ENCODE measurements at places on chromosomes 3 and 15.

- DNase-seq = no peak
These were observed 268.9 kb downstream of the UACA start for GRCh38 chr15:70494517-70494851.

GRCh38 chr3:72130565-72130964 lies 345.6 kb upstream of the PROK2 start:
- no peak for DNase-seq

GRCh38 chr3:42055291-42055690 lies 35.9 kb upstream of the TRAK1 start:
- DNase-seq = no peak

- peak; percentile 31 for DNase-seq
These were observed 94.7 kb downstream of the IL5RA start for GRCh38 chr3:3015185-3016089.

GRCh38 chr3:176633511-176633910 lies 563.8 kb downstream of the TBL1XR1 start:
- no peak for DNase-seq

DNA sequence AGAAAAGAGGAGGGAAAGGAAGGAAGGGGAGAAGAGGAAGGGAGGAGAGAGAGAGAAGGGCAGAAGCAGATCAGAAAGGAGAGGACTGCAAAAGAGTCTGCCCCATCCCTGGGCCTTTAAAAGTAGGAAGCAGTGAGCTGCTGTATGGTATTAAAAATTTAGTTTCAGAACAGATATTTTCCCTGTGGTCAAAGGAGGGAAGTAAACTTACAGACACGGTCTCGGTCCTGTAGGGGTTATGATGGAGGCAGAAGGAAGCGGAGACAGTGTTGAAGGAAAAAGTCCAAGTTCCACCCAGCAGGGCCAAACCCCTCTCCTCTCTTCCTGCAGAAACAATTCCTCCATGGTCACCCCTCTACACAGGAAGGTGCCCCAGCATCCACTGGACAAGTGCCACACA lies 122.0 kb upstream of the PROK2 start:
- no peak for DNase-seq

DNA sequence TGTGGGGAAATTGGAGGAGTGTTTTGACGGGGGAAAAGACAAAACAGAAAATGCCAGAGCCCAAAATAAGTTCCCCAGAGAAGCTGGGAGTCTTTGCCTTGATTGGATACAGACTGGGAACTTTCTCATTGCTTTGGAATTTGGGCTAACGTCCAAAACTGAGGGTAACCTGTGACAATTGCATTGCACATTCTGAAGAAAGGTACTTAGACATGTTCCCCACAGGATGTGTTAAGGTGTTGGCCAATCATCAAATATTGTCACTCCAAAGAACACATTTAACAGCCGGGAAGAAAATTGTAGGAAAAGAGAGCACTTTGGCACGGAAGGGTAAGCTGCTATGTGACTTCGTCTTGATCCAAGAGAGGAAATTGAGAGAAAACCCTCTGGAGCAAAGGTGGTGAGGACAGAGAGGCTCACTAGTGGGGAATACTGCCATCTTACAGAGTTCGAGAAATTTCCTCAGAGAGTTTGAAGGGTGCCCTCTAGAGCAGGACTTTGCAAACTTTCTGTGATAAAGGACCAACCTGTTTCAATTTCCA lies 619.5 kb upstream of the TBL1XR1 start:
- DNase-seq = peak; percentile 13

DNA sequence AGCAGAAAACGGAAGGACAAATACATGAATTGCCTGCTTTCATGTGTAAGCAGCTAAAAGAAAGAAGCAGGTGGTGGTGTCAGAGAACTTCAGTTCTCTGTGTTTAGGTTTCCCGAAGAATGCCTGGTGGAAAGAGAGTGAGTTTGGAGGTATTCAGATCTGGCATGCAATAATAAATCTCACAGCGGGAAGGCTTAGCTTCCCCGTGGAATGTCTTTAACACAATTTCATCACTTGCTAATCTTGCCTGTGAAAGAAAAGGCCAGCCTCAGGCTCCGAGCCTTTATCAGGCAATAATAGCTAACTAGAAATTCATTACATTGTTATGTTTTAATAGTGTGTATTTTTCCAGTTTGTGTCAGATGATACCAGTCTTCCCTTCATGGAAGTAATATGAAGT lies 220.3 kb downstream of the PDZRN3 start:
- no peak for DNase-seq

DNA sequence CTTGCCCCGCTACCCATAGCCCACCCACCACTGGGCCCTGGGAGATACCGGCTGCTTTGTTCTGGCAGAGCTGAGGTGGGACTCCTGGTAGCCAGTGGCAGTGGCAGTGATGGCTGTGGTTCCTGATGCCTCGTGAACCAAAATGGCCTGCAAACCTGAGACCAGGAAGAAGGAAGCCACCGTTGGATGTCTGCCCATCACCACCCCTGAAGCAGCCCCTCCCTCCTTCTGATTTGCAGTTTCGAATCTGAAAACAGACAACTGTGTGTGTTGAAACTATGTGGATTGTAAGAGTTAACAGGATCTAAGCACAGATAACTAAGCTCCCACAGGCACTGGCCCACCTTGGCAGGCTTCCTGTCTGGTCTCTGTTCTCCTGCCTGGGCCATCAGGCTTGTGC lies 66.6 kb downstream of the NUP210 start:
- DNase-seq = peak; percentile 62
